ENCODE measurements at places on chromosomes 4 and X.

DNA sequence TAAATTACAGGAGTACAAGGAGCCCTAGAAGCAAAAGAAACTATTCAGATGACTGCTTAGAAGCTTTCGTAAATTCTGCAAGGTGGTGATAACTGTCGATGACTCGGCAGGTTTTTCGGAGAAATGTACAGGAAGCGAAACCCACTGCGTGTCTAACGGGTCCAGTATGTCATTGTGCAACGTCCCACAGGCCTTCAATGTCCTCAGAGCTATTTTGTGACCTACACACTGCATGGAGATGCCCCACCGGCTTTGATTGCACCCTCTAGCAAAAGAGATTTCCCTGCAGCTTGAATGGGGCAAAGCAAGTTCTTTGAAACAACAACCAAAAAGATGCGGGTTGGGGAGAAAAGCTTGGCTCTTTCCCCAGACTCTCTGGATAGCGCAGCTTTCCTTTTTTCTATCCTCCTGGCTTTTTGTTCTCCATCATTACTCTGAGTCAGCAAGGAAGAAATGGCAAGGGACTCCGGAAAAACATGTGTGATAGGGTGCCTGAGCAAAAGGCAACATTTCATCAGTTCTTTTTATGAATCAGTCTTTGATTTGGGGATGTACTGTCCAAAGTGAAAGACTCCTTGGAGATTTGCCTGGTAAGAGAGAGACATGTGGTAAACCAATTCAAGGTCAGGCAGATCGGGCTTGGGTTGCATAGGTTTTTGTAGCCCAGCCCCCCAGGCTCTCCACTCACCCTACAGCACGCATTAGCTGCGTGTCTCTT is 112.0 kb upstream of the TBL1X start:
- DNase-seq, result no peak

DNA sequence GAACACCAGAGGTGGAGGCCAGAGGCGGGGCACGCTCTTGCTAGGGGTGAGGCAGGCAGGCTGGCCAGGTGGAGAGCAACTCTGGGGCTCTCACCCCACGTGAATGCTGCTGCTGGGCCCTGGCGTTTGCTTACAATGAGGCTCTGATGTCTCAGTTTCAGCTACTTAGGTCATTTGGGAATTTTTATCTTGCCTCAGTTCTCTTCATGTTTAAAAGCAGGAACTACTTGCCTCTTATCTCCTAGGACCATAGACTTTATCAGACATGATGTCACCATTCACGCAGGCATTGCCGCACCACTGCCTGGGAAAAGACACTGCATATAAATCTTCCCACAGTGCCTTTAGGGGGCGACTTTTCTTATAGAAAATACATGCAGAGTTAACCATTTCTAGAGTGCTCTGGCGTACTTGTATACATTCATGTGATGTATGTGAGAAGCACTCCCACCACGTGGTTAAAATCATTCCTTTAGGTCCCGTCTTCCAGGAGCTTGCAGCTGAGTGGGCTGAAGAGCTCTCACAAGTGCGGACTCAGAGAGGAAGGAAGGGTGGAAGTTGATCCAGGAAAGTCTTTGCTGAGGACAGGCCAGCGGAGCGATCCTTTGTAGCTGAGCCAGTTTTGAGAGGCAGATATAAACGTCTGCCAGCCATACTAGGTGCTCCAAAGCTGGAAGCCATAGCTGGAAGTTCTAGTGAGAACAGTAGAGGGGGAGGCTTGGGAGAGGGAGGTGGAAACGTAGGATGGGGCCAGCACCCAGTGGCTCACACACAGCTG is 84.3 kb upstream of the CLDN34 start:
- no peak for DNase-seq

DNA sequence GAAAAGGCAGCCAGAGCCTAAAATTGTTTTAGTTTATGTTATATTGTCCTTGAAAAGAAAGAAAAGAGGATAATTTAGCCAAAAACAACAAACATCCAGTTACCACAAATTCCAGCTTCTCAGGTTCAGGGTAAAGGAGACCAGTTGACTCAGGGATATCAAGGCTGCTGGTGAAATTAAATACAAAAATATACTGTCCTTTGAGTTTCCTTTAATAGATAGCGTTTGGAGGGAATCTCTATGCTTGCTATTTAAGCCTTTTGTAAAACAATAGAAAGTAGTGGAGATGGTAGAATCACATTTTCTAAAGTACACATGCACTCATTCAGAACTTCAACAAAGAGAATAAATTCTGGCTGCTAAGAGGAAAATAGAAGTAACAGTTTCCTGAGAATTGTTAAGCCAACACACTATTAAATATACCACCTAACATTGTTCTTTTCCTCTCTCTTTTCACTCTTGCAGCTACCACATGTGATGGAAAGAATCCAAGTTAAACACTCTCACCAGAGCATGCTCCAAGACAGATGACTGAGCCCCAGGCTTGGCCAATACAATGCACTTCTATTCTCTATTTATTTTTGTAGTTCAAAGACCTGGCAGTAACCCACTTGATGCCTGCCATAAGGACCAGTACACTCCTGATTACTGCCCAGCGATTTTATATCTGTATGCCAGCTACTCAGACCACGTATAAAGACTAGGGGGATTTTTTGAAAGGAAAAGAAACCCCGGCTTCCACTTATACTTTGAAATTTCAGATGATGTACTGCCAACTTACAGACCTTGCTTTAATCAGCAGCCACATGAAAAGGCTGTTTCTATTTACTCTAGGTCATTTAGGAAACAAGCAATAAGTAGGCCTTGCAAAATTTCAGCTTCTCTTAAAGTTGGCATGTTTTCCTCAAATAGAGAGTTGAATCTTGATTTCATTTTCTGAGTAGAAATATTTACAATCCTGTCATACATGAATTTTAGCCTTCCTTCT is 756.9 kb downstream of the FAT4 start:
- DNase-seq, result peak; percentile 29

- DNase-seq, result no peak
These were observed 6.7 kb upstream of the RUFY3 start for GRCh38 chr4:70715097-70715496.

DNA sequence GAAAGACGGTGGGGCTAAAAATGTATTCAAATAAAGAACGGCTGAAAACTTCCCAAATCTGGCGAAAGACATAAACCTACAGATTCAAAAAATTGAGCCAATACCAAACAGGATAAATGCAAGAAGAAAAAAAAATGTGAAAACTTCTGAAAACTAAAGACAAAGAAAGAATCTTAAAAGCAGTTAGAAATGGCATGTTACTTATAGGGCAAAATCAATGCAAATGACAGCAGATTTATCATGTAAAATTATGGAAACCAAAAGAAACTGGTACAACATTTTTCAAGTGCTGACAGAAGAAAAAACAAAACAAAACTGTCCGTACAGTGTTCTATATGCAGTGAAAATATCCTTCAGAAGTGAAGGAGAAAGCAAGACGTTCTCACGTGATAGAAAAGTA is 239.0 kb downstream of the PDGFC start:
- no peak for DNase-seq

DNA sequence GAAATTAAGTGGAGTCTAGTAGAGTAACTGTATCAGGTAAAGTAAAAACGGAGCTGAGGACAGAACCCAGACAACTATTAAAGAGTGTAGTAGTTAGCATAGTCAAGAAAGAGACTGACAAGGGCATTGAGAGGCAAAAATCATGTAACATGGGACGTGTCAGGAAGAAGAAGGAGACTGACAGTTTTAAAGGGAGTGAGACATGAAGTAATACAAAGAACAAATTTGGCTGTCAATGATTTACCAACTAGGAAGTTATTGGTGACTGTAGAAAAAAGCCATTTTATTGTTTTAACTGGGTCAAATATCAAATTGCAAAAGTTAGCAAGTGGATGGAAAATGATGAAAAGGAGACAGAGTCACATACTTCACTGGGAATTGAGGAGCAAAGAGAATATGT is 422.3 kb downstream of the MAPK10 start:
- no peak for DNase-seq

GRCh38 chr4:88697141-88697540 is 488 bp downstream of the NAP1L5 start:
- no peak for DNase-seq

GRCh38 chrX:7801711-7802110 is 41.3 kb upstream of the VCX start:
- DNase-seq, result no peak

- DNase-seq, result no peak
These were observed 22.6 kb downstream of the SYNPO2 start for GRCh38 chr4:118911238-118911703.

- DNase-seq, result no peak
These were observed 55.5 kb downstream of the WFS1 start for GRCh38 chr4:6324999-6325787.

DNA sequence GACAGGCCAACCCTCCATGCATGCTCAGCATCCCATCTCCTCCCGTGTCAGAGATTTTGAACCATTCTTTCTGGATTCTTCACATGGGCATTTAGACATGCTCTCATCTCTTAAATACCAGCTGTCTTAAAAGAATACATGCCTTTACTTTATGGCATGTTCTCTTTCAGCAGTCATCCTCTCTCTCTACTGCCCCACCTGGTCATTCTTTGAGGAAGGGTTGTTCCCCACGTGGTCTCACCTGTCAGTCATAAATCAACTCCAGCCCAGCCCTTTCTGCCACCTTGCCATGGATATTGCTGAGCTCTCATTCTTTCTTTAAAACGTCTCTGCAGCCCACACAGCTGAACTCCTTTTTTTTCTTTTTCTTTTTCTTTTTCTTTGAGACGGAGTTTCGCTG is 111.3 kb downstream of the ARHGAP10 start:
- DNase-seq, result no peak

- no peak for DNase-seq
These were observed 283.6 kb downstream of the FRMPD4 start for GRCh38 chrX:12421918-12422317.

- DNase-seq, result no peak
These were observed 60.7 kb upstream of the KDR start for GRCh38 chr4:55186123-55186522.

DNA sequence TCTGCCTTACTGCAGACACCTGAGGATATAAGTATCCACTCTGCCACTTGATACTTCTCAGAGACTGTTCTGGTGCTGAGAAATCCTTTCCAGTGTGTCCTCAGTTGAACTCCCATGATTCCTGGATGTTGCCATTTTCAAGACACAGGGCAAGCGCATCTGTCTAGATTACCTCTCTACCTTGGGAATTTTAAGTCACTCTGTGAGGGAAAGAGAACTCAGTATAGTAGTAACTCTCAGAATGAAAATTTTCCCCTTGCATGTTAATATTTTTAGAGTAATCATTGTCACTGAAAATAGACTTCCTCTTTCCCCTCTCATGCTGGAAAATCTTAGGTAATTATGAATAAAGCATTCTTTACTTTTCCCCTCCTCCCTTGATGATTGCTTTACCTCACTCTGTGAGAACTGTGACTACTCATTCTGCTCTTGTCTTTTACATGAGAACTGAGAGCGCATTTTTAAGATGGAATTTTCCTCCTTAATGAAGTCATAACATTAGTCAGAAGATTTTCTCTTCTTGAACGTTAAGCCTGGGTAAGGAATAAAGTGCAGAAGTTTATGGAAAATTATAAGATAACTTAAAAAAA is 45.0 kb downstream of the TET2 start:
- no peak for DNase-seq

- DNase-seq, result no peak
These were observed 274.2 kb upstream of the AGTR2 start for GRCh38 chrX:115896362-115896761.

DNA sequence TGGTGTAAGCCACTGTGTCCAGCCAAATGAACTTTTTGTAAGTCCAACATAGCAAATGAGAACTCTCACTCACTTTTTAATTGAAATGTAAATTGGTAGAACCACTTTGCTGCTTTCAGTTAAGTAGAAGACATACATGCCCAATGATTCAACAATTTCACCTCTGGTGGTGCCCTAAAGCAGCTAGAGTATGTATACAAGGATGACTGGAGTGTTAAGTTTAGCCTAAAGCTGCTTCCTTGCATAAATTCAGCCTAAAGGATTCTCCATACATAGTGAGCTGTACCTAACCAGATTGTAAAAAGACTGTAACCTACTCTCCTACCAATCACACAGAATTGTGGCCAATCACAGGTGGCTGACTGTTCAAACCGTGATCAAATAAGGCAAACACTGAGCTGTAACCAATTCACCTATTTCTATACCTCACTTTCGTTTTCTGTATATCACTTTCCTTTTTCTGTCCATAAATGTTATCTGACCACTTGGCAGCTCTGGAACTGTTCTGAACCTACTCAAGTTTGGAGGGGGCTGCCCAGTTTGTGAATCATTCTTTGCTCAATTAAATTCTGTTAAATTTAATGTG is 39.9 kb downstream of the PDS5A start:
- DNase-seq, result no peak

DNA sequence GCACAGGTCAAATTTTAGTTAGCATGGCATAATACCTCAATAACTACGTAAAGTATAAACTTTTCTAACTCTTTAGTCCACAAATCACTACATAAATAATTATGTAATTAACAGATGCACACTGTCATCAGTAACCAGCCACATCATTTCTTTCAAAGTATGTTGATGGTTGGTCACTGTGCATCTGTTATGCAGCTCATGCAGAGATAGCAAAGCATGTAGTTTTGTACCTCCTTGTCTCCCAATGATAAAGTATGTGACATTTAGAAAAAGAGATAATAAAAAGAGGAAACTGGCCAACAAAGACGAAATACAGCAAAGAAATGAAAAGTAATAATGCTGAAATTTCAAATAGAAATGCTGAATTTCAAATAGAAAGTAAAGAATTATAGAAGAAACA is 2.9 kb downstream of the LAMTOR3 start:
- DNase-seq, result no peak

DNA sequence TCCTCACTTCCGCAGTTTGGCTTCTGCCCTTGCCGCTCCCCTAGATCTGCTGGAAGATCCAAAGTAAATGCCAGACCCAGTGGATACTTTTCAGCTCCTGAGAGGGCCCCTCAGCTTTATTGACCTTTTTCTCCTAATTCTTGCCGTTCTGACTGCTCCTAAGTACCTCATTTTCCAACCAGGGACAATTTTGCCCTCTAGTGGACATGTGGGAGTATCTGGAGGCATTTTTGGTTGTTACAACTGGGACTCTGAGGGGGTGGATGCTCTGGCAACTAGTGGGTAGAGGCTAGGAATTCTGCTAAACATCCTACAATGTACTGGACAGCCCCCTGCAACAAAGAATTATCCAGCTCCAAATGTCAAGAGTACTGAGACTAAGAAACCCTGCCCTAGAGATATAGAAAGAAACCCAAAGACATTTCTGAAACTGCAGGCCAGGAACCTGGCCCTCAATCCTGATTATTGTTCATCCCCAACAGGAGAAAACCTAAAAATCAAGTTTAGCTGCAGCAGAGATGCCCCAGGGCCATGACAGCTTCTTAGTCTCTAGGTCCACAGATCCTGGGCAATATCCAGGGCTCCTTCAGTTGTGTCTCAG is 3.4 kb downstream of the TEX13B start:
- DNase-seq, result peak; percentile 3

DNA sequence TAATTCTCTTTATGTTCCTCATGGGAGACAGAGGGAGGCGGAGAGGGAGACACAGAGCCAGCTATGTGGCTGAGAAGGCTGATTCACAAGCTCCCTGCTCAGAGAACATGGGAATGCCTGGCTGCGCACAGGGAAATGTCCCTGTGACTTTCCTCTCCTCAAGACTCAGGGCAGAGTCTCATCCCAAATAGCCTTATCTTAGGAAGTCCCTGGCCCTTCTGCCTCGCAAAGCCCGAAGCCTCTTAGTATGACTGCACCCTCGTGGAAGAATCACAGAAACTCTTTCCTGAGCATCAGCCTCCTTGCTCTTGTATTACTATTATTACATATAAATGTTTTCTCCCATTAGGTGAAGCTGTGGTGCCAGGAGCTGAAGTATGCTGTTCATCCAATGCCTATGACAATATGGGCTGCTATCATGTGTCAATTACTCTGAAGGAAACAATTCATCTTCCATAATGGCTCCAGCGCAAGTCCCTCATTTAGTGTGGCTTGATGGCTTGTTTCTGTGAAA is 230.5 kb downstream of the MGST2 start:
- no peak for DNase-seq

- no peak for DNase-seq
These were observed 50.3 kb upstream of the OTUD4 start for GRCh38 chr4:145230726-145231125.

Measured in body of pancreas (tissue), 4 donors.